ENCODE measurements at places on chromosomes 4 and X. TPM values are rescaled to one million over a fixed set of nuclear protein-coding genes. Genes with fewer than 3 reads are reported as not detected.

DNA sequence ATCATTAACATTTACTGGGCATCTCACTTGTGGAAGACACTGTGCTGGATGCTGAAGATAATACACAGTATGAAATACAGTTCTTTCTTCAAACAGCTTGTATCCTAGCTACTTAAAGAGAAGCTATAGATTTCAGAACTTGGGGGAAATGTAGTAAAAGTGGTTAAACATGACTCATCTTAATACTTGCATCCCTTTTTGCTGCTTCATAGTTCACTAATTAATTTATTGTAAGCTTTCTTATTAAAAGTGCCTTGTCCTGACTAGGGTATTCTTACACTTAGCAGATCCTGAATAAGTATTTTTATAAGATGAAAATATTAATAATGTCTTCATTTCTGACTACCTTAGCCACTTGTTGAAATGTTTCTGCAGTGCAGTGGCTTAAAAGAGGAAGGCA lies 132.8 kb upstream of the STIM2 start:
- no peak overlapping the region for H3K27ac ChIP-seq
- H3K27me3 ChIP-seq: no peaks in the 10 kb centered on the region
- H3K4me3 ChIP-seq: no peak overlapping the region
- H3K4me1 ChIP-seq: peaks cover 12% of the 10 kb centered on the region

GRCh38 chr4:52984462-52984881 lies 122.4 kb downstream of the RASL11B start:
- no peak for DNase-seq
- H3K27ac ChIP-seq: no peak overlapping the region

DNA sequence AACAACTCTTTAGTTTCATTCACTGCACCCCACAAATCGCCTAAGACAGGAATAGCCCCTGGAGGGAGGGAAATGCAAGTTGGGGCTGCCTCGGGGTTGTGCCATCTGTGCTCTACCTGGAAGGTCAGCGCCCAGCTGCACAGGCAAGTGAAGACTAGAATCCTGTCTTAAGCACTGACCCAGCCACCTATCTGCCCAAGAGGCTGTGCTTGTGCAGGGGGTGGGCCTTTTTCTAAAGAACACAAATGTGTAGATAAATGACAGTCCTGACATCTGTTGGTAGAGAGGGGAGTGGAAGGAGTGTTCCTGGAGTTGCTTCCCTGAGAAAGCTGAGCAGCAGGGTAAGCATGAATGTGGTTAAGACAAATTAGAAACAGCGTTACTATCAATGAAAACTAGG lies 15.7 kb downstream of the ZNF518B start:
- H3K4me3 ChIP-seq: no peak overlapping the region
- no peak overlapping the region for H3K27ac ChIP-seq
- no peak for DNase-seq
- H3K4me1 ChIP-seq: no peaks in the 10 kb centered on the region

- H3K4me3 ChIP-seq: no peak overlapping the region
- no peaks in the 10 kb centered on the region for H3K36me3 ChIP-seq
- no peak overlapping the region for H3K27ac ChIP-seq
- no peaks in the 10 kb centered on the region for H3K4me1 ChIP-seq
Measured at GRCh38 chrX:75609406-75609805, 86.6 kb upstream of the ZDHHC15 start.

EOLA2 gene
- 26.4 TPM for total RNA-seq
